ENCODE measurements at places on chromosomes 13 and 19. TPM values are rescaled to one million over a fixed set of nuclear protein-coding genes. Genes with fewer than 3 reads are reported as not detected.
A peak's percentile ranks its signal among the peaks of the same experiment; 100 is the strongest.

ERFL gene
- not detected for polyA plus RNA-seq

VMAC gene
- polyA plus RNA-seq: 2.1 TPM

GAMT gene
- polyA plus RNA-seq: 83.4 TPM

CEACAM19 gene
- 7.3 TPM for polyA plus RNA-seq

DNA sequence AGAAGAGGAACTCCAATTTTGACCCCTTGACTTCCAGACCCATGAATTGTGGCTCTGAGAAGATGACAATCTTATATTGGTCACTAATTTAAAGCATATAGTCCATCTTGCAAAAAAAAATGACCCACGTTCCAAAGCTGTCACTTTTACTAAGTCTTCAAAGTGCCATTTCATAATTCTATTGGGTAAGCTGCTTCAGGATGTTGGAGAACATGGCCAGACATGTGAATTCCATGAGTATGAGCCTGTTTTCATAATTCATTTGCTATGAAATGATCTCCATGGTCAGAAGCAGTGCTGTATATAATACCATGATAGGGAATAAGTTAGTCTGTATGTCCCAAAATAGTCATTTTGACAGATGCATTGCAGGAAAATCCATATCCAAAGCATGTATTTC is 1787.3 kb downstream of the SLITRK5 start:
- DNase-seq: no peak

GRCh38 chr13:48000559-48001113 is 437 bp downstream of the SUCLA2 start:
- DNase-seq: no peak

GRCh38 chr13:32938907-32939306 is 77.3 kb upstream of the KL start:
- no peak for DNase-seq

DNA sequence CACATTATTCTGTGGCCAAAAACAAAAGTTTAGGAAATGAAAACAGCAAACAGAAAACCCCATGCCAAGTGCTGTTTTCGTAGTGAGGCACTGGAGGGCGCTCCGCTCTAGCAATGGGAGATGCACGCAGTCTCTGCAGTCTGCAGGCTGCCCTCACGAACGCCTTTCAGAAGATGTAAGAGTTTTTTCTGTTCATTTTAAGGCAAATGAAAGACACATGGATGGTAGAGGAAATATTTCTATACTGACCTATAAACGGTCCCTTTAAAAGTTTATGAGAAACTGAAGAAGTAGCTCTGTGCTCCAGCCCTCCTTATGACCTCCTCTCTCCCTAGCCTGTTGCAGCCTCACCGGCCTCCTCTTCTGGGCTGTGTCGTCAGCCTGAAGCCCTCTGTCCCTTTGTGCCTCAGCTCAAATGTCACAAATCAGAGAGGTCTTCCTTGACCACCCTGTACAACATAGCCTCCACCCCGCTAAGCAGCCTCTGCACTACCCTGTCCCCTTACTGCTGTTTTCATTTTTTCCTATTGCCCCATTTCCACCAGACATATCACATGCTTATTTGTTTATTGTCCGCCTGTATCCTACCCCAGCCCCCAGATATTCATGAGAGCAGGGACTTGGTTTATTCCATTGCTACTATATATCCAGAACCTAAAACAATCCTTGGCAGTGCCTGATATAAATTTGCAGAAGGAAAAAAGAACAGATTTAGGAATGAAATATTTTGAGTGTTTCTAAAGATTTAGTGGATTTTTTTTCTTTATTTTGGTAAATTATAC is 116.4 kb downstream of the TM9SF2 start:
- peak; percentile 32 for DNase-seq

DNA sequence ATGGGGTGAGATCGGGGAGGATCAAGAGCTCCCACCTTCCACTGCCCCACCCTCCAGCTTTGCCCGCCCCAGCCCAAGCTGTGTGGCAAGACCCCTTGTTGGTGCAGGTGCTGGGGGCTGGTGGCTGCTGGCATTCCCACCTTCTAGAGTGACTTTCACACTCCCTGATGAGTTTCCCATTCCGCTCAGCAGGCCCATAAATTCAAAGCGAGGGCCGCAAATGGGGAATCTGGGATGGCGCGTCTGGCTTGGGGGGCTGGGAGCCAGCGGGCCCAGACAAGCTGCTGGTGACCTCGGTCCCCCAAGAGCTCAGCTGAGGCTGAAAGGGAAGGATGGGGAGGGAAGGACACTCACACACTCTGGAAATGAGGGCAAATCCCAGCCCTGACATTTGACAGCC is 110.3 kb downstream of the GADD45B start:
- DNase-seq: no peak

DNA sequence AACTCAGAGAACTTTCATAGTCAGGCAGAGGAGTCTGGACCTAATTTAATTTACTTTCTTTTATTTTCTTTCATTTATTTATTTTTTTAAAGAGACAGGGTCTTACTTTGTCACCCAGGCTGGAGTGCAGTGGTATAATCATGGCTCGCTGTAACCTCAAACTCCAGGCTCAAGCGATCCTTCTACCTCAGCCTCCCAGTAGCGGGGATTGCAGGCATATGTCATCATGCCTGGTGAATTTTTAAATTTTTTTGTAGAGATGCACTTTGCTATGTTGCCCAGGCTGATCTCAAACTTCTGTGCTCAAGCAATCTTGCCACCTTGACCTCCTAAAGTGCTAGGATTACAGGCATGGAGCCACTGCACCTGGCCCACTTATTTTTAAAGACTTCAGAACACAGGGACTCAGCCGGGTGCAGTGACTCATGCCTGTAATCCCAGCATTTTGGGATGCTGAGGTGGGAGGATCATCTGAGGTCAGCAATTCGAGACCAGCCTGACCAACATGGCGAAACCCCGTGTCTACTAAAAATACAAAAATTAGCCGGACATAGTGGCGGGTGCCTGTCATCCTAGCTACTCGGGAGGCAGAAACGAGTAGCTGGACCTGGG is 50.6 kb downstream of the KLF5 start:
- no peak for DNase-seq

- DNase-seq: no peak
These were observed 124.1 kb upstream of the UQCRFS1 start for GRCh38 chr19:29337029-29337428.

DNA sequence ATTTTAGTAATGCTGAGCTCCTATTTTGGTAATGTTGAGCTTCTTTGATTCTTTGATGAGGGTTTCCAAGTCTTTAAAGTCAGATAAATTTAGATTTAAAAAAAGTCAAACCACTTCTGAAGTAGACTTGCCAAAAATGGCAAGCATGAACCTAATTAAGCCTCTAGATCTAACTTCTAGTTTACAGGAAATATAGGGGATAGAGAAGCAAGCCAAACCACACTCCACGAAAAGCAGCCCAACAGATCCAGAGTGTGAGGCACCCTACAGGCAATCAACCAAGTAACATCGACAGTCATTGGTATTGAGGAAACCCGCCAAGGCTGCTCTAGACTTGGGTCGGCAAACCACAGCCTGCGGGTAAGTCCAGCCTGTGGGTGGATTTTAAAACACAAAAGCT is 3.7 kb downstream of the GGACT start:
- no peak for DNase-seq

- no peak for DNase-seq
These were observed 361.6 kb downstream of the RBM26 start for GRCh38 chr13:79044415-79044814.

GRCh38 chr13:71619096-71619495 is 247.9 kb downstream of the DACH1 start:
- DNase-seq: no peak

DNA sequence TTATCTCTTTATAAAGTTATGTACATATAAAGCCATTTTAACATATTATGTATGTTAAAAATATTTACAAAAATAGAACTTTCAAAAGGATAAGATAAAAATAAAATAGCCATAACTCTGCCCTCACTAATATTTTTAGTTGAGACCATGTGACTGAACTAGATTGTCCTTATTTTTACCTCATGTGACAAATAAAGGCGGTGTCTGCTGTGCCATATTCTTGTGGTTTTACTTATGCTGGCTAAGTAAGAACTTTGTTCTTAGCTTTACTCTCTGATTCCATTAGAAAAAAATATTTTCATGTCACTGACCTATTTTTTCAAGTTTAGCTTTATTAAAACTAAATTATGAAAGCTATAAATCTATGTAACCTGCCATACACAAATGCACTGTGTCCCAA is 135.6 kb upstream of the TSC22D1 start:
- DNase-seq: no peak

DNA sequence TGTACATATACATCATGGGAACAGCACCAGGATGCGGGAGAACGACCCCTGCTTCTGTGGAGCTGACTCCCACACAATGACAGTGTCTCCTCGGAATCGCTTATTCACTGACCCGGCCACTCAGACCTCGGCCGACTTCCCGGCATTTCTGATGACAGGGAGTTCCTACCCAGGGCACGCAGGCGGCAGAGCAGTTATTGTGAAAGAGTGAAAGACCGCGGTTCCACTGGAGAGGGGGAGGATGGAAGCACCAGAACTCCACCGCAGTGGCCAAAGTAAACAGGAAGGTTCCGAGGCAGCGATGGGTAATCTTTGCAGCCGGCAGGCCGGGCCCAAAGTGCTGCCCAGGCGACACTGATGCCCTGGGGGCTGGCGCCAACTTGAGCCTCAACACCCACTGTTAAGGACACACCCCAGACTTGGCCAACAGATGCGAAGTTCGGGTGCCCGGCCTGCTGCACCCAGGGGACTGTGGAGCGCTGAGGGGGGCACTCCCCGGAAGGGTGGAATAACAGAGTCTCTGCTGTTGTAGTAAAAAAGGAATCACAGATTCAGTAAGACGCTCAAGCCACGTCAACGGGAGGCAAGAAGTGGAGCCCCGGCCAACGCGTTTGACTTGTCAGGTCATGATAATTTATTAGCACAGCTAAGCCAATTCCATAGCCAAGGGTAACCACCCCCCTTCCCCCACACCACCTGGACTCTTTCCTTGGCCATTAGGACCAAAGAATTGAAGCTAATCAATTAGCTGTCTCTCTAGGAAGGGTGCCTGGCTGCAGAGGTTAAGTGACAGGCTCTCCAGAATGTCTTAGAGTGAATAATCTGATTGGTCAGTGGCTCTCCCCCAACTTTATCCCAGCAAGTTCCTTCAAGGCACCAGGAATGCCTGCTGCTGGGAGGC is 5.8 kb downstream of the MLLT1 start:
- DNase-seq: no peak

- no peak for DNase-seq
These were observed 11.0 kb upstream of the TPT1 start for GRCh38 chr13:45352031-45352430.

GRCh38 chr19:43776286-43776685 is 4.5 kb downstream of the KCNN4 start:
- no peak for DNase-seq

DNA sequence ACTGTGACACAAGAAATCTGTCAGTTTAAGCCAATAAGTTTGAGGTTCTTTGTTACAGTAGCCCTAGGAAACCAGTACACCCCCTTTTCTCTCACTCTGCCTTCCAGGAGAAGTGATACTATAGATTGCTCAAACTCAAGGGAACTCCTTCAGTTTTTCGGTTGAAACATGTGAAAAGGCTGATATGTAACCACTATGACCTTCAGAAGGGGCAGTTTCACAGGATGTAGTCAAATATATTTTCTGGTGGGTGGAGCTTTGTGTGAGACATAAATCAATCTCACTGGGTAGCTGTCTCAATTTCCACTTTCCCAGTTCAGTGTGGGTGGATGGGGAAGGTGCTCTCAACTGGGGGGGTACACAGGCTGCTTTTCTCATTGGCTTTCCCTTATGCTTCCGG is 41.7 kb downstream of the HTR2A start:
- no peak for DNase-seq

DNA sequence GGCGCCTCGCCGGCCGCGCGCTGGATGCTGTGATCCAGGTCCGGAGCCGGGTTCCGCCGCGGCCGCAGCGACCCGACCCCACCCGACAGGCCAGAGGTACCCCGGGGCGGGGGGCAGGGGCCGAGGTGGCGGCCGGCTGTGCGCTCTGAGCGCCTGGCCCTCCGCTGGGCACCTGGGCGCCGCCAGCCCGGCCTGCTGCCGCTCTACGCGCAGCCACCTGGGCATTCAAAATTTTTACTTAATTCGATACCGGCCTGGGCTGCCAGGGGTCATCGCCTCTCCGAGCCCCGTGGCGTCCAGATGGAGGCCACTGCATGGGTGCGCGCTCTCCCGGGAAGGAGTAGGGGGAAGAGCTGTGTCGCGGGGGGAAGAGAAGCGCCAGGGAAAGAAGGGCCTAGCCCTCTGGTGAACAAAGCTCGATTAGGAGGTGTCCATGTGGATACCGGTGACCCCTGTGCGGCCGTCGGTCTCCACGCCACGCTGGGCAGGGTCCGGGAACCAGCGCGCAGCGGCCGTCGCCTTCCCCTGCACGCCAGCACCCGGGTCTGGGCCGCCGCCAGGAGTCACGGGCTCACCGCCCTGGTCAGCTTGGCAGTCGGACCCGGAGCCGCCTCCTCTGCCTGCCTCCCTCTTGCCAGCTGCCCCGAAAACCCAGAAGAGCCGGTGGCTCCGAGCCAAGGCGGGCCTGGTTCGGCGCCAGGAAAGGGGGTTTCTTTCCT is 666 bp downstream of the BIVM start:
- DNase-seq: peak; percentile 49

GRCh38 chr19:41426952-41427646 is at the start of gene B3GNT8:
TSS of gene B3GNT8 (minus strand) at chr19:41427374. CDS start at chr19:41426778, 596 bp downstream.
- peak; percentile 63 for DNase-seq

GRCh38 chr13:41222259-41222852 is 28.0 kb upstream of the KBTBD7 start:
- peak; percentile 31 for DNase-seq
